ENCODE measurements at places on chromosomes 1 and 21.

- no peak for DNase-seq
These were observed 35.2 kb downstream of the SLC37A1 start for GRCh38 chr21:42548687-42549406.

DNA sequence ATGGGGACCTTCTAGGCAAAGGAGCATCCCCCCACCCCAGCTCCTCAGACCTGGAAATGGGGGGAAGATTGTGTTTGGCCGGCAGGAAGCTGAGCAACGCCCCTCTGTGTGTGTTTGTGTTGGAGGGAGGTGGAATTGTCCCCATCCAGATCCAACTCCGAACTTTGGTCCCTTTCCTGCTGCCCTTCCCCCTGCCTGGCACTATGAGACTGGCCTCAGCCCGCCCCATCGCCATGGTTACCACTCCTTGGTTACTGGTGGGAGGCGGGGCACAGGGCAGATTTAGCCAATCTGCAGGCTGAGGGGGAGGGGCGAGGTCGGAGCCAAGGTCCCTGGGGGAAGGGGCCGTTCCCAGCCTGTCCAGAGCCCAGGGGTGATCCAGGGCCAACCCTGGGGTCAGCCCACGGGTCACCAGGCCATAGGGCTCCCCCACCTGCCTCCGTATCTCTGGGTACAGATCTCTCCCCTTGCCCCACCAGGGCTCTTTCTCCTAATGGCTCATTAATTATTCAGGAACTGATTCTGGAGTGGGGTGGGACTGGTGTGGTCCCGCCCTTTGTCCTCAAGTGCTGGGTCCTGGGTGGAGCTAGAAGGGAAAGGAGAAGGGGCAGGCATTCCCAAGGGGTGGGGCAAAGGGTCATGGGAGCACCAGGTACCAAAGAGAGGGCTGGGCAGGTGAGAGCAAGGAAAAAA is 15.2 kb downstream of the PTPRF start:
- DNase-seq: no peak

- DNase-seq: no peak
These were observed 924 bp upstream of the CAMSAP2 start for GRCh38 chr1:200737647-200738291.

DNA sequence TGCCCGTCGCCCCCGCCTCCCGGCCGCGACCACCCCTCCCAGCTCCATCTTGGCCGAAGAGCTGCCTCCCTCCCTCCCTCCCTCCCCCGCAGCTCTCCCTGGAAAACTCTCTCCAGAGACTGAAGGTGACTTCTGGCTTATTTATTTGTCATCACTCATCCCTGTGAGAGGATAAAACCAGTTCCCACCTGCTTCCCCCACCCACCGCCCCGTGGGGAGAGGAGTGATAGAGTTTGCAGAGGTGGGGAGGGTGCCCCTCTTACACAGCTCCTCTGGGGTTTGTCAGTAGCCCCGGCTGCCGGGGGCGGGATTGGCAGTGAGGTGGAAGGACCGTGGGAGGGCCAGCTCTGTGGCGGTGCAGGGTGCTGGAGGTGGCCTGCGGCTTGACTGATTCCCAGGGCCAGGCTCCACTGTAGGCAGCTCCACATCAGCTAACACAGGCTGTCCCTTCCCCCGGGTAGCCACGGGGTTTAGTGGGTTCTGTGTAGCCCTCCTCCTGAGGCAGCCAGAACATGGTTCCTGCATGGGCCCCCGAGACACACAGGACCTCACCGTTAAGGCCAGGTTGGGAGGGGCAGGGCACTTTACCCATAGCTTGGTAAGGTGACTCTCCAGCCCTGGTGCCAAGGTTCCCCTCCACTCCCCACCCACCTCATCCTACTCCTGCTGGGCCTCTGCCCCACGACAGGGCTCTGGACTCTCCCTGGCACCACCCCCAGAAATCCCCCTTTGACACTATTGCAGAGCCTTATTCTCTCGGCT is 62.2 kb downstream of the ELK4 start:
- no peak for DNase-seq

GRCh38 chr1:241639623-241640148 is 483 bp downstream of the CHML start:
- DNase-seq: no peak

DNA sequence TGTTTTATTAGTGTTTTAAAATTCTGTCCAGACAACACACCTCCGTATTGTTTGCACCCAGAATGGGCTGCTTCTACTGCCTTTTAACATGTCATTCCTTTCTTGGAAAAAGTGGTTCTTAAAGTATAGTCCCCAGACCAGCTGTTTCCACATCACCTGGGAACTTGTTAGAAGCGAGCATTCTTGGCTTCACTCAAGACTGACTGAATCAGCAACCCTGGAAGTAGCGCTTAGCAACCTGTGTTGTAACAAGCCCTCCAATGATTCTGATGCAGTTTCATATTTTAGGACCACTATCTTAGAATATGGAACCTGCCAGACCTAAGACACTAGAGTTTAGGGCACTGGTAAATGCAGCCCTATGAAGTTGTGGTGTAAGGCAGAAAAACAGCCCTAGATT is 6.0 kb upstream of the PPIE start:
- DNase-seq: no peak

DNA sequence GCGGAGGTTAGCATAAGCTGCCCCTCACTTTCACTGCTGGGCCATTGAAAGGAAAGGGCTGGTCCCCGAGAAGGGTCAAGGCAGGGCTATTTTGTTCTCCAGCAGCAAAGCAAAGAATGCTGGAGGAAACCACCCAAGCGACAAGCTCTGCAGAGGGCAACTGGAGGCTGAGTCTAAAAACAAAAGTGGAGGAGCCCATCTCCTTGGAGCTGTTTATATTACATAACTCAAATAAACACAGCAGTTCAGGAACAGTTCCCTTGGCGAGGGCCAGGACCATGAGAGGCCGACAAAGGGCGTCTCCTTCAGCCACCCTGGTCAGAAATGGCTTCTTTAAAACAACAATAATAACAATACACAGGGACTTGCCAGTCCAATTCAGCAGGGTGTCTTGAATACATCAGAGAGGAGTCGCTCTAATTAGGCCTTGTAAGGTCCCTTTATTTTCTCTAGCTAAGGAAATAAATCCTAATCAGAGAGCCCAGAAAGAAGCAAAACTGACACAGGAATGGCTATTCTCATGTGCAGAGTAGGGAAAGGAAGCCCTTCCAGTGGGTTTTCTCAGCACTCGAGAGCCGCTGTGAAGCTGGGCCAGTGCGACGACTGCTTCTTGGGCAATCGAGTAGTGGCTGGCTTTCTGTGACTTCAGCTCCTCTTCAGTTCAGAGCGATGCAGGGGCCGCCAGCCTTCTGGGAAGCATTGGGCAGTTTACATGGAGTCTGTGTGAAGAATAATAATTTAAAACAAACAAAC is 57.0 kb upstream of the TARBP1 start:
- no peak for DNase-seq

GRCh38 chr21:45464309-45464708 is 59.3 kb downstream of the COL18A1 start:
- DNase-seq: no peak

DNA sequence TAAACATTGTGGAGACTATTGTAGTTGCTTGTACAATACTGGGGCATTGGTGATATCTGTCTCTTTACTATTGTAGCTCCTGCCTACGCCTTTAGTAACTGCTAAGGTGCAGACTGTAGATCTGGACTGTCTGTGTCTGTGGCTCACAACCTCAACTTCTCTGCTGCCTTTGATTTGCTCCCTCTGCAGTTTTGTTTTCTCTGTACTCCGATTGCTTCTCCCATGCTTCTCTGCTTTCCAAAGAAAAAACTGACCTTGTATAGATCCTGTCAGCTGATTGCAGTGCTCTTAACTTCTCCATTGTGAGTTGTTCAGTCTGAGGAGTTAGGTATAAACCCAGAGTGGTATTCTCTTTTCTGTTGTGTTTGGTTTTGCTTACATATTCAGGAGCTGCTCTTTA is 15.3 kb downstream of the MAGI3 start:
- no peak for DNase-seq

DNA sequence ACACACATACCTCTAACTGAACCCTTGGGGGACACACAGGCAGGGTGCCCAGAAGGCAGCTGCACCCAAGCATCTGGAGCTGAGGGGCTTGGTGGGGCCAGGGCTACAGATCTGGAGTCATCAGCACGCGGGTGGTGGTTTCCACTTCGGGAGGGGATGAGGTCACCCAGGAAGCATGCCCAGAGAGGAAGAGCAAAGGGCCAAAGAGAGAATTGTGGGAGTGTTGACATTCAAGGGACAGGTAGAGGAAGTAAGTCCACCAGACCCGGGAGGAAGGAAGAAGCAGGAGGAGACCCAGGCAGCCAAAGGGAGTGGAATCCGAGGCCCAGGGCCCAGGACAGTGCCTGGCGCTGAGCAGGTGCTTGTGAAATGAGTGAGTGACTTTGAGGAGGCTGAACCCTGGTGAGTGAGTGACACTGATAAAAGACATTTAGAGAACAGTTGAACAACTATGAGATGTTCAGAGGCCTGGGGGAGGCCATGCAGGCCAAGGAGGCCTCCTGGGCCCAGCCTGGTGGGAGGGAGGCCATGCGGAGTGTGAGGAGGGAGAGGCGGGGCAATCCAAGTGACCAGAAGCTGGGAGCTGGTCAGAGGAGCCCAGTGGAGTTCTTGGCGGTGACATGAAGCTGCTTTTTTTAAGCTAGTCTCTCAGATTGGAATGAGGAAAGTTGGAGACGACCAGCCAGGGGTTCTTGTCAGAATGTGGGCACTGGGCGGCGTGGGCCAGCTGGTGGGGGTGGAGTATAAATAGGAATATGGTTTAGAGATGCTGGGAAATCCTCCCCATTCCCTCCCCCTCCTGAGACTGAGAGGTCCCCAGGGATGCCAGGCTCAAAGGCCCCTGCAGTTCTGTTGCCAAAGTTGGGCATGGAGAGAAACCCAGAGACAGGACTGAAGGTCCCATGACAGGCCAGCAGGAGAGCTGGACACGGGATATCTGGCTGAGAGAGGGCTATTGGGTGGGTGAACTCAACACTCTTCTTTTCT is 7.9 kb downstream of the CDK18 start:
- DNase-seq: no peak

DNA sequence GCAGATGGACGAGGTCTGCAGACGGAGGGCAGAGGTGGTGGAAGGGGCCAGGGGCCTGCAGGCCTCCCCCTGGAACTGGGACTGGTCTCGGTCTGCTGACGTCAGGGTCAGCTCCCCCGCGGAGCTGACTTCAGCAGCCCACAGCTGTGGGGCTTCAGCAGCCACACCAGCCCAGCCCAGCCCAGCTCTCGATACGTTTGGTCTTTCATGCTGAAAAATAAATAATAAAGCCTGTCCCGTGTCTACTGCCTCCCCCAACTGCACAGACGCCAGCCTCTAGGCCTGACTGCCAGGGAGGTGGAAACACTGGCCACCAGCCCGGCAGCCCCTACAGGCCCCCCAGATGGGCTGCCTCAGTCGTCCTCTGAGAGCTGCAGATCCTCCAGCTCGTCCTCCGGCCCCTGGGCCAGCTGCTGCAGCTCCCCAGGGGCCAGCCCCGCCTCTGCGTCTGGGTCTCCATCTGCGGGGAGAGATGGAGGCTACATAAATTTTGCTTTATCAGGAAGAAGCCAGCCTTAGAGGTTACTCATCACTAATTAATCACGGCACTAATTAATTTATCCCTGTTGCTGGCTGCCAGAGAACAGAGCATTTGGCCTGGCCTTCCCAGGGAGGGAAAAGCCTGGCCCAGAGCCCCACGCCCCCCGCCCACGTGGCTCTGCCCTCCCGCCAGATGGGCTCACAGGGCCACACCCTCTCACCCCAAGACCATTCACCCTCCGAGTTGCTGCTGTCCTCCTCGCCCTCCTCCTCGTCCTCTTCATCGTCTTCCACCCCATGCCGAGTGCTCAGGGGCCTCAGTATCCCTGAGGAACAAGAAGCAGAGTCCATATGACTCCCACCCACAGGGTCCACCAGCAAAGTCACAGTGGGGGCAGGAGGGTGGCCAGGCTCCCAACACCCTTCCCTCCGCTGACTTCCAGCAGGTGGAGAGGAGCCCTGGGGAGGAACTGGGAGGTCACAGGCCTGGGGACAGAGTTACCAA is 14.4 kb downstream of the NOC2L start:
- DNase-seq: no peak

- no peak for DNase-seq
These were observed 225.5 kb downstream of the TPR start for GRCh38 chr1:186149591-186149990.

DNA sequence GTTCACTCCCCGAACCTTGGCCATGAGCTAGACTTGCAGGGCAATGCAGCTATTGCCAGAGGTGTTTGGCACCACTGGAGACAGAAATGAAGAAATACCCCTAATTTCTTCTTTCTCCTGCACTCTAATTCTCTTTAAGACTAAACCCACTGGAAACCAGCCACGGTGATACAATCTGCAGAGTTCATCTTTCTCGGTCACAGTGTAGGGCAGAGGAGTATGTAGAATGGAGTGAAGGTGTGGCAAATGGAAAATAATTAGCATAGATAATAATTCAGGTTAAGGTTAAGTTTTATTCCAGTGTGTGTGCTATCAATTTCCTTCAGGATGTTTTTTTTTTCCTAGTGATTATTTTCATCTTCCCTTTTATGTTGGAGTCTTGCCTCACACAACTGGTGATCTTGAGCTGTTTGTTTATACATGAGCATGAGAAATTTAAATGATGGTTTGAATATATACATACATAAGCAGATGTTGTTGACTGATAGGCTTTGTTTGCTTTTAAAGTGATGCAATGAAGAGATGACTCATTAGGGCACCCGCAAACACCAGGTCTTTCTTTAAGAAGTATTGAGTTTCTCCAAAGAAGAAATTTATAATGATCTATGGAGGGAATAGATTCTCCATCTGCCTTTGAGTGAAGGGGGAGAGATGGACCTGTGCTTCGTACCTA is 81.9 kb downstream of the SPATA17 start:
- DNase-seq: no peak

- DNase-seq: no peak
These were observed 3.9 kb upstream of the KCNA2 start for GRCh38 chr1:110610084-110610483.

DNA sequence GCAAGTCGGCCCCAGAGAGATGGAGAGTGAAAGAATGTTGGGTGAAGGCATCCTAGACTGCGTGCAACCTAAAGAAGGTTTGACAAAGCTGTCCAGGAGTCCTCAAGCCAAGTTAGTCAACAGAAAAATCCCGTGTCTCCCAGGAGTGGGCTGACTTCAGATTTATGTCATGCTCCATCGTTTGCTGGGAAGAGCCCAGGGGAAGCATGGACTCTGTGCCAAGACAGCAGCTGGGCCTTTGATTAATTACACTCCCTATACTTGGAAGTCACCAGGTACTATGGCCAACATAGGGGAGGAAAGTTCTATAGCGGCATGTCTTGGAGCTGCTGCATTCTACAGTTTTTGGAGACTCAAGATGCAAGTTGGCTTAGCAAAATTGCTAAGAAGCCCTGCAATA is 247.4 kb downstream of the KAZN start:
- no peak for DNase-seq

- no peak for DNase-seq
These were observed 11.5 kb downstream of the PHLDA3 start for GRCh38 chr1:201457508-201457960.

- DNase-seq: no peak
These were observed 154.4 kb downstream of the ZSCAN20 start for GRCh38 chr1:33626801-33627200.

Data from central memory CD4-positive, alpha-beta T cell (primary cell).